ENCODE measurements at places on chromosomes 6 and 20.

DNA sequence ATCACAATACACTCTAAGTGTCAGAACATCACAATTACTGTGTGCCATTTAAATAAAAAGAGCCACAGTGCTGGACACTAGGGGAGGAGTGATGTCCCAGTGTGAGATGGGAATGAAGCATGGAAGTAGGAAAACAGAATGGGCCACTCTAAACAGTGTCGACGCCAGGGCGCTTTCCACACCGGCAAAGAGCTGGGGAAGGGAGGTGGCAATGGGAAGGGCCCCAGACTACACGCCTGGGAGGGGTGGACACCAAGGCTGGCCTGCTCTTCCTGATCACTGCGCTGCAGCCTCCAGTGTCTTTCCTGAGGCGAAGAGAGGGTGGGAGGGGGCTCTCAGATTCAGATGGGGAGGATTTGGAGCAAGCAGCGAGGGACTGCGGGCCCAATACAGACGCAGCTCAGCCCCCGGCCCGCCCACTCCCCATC lies 75.9 kb downstream of the ERMARD start:
- DNase-seq: no peak

- no peak for DNase-seq
These were observed 67.3 kb downstream of the NRSN1 start for GRCh38 chr6:24193364-24193763.

GRCh38 chr6:13907001-13907350 lies 17.8 kb upstream of the RNF182 start:
- no peak for DNase-seq

DNA sequence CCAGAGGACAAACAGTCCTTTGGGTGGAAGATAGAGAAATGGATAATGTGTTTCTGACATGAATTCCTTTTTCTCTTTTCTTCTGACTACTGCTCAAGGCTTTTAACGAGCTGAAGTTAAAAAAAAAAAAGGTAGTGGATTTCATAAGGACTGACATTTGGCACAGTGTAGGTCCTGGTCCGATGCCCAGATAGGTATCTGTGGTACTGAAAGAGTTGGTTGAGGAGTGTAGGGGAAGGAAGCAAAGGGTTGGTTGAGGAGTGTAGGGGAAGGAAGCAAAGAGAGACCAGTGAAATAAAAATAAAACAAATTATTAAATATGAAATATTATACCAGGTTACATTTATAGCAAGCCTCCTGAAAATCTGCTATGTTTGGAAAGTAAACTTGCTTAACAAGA lies 11.8 kb downstream of the UTRN start:
- no peak for DNase-seq

DNA sequence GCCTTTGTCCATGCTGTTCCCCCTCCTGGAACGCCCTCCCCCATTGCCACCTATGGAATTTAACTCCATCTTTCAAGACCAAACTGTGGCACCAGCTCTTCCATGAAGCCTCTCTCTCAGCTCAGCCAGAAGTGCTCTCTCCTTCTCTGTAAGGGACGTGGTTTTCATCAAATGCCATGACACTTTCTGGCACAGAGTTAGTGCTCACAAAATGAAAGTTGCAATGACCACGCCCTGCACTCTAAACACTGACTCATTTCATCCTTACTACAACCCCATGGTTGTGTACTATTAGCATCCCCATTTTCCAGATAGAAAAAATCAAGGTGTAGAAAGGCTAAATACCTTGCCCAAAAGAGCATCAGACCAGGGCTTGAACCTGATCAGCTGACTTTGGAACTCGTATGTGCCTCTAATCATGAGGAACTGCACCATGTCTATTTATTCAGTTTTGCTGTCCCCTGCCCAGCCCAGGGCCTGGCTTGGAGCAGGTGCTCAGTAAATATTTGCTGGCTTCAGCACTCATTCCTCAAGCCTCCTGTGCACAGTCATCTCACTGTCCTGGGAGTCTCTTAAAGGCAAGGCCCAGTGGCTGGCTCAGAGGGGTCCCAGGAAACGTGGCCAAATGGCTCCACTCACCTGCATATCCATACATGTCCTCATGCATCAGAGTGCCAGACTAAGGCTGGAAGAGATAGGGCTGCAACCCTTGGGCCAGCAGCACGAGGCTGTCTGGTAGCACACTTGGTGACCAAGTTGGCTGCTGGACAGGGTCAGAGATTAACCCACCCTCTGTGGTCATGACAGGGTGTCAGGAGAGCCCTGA lies 77.9 kb downstream of the MRPL14 start:
- no peak for DNase-seq

- no peak for DNase-seq
These were observed 272.7 kb upstream of the PLCB4 start for GRCh38 chr20:8796088-8796660.

DNA sequence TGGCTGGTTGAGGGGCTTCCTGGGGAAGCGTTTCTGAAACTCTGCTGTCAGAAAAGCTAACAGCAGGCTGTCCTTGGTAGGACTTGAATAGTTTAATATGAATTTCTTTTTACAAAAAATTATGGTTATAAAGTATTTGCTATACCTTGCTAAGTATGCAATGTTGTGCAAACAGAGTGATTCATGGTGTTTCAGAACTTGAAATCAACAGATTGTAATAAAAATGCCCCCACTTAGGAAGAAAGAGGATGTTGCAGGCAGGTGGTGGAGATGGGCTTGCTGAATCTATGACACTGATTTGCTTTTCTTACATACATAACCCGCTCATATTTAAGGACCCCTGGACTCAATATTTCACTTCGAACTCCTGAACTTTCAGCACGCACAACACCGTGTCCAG lies 211.6 kb downstream of the THBS2 start:
- no peak for DNase-seq

- DNase-seq: no peak
These were observed 92.2 kb downstream of the CEP162 start for GRCh38 chr6:84135291-84135690.

DNA sequence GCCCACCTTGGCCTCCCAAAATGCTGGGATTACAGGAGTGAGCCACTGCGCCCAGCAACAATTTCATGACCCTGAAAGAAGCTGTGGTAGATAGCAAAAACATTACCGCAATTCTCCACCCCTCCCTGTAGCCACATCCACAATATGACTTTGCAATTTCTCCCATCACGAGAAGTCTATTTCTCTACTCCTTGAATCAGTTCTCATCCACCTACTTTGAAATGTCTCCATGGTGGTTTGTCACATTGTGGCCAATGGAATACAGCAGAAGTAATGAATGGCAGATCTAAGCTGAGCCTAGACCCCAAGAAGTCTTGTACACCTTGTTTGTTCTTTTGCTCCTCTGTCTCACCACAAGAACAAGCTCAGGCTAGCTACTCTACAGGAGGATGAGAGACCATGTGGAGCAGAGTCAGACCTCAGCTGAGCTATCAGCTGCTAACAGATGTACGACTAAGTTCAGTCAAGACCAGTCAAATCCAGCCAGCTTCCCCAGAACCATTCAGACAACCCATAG lies 6.3 kb downstream of the OXT start:
- no peak for DNase-seq

GRCh38 chr6:12138381-12138780 lies 126.3 kb downstream of the HIVEP1 start:
- no peak for DNase-seq

- DNase-seq: no peak
These were observed 58.7 kb downstream of the AGPAT4 start for GRCh38 chr6:161215193-161215592.

- no peak for DNase-seq
These were observed 256.3 kb upstream of the TAB2 start for GRCh38 chr6:149060985-149061760.

DNA sequence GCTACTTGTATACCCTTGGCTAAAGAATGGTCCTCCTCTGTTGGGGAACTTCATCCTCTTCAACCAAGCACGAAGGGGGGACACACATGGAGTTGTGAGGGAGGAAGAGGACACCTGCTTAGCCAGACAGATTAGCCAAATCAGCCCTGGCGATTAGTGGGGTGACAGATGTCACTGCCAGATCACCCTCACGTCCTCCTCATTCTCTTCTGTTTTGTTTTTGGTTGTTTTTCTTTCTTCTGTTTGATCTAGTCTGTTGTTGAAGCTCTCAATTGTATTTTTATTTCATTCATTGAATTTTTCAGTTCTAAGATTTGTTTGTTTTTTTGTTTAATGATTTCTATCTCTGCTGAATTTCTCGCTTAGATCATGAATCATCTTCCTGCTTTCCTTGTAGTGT lies 27.5 kb upstream of the NKX2-4 start:
- no peak for DNase-seq

DNA sequence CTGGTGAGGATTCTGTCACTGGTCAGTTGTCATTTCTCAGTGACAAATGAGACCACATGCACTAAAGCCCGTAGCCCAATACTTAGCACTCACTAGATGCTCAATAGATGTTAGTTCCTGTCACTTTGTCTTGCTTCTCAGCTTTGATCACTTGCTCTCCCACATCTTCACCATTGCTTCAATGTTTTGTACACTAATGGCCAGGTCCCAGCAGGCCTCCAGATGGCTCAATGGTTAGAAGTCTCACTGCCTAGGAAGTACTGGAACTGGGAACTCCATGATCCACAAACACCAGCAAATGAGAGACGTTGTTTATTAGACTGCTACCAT lies 502.8 kb upstream of the JARID2 start:
- DNase-seq: no peak

DNA sequence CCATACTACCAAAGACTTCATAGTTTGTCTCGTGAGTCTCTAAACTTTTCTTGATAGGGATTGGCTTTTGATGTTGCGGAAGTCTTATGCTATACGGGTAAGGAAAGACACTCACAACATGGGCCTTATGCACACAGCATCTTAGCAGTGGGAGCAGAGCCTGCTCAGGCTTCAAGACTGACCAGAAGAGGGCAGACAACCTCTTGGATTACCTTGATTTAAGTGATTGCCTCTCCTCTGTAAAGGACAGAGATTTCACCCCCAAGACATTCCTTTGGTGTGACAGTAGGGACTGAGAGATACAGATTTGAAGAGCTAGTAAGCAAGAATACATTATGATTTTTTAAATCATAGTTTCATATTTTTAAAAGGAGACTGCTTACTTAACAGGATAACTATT lies 71.0 kb upstream of the SAMD3 start:
- no peak for DNase-seq

- DNase-seq: no peak
These were observed 104.8 kb downstream of the GMDS start for GRCh38 chr6:2140438-2141128.

DNA sequence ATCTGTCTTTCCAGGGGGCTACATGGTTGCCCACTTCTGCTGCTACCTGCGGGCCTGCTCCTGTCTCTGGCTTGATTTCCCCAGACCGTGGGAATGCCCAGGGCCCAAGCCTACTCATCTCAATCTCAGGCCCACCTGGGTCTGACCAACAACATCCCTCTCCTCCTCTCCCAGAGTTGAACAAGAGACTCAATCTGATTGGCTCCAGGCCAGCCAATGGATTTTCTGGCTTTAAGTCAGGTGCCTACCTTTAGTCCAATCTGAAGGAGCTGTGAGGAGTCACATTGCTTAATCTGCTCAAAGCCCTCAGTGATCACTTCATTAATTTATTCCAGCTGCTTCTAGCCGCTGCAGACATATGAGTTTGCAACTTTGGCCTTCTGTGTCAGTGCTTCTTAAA lies 162.4 kb upstream of the KCNG1 start:
- DNase-seq: no peak

GRCh38 chr20:45449528-45449927 lies 20.0 kb upstream of the WFDC2 start:
- DNase-seq: no peak

- DNase-seq: no peak
These were observed 56.2 kb downstream of the RAB44 start for GRCh38 chr6:36753671-36754405.

DNA sequence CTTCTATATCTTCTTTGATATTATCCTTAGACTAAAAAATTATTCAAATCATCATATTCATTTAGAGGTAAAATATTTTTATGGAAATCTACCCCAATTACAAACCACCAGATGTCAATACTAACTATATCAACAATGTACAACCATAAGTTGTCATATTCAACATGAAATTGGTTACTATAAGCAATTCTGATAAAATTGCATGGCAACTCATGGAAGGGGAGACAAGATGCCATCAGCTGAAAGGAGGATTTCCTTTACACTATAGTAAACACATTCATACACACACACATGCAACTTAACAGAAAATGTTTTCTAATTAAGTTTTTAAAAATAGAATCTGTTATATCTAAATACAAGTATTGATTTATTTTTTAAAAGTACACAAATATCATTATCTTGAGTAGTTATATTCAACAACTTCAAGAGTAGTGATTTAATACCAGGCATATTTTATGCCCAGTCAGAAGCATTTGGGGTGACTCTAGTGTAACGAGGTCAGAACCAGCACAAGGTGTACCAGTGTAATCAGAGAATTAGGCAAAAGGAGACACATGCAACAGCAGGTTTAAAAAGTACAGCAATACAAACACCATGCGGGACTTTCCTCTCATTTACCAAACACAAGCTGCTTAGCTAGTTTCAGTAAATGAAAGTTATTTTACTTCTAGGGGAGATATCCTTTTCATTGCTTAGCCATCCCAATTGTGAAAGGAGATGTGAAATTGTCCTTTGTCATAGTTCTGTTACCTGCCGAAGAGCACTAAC lies 1.0 kb downstream of the FILIP1 start:
- no peak for DNase-seq

DNA sequence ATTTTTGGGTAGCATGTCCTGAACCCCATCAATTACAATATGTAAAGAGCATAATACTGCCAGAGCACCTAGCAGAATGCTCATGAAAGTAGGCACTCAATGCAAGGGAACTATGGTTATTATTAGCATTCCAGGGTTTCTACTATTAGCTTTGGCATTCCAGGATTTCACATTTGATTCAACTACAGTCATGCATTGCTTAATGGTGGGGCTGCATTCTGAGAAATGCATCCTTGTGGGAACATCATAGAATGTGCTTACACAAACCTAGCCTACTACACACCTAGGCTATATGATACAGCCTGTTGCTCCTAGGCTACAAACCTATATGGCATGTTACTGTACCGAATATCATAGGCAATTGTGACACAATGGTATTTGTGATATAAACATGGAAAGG lies 247.8 kb downstream of the CD83 start:
- no peak for DNase-seq

DNA sequence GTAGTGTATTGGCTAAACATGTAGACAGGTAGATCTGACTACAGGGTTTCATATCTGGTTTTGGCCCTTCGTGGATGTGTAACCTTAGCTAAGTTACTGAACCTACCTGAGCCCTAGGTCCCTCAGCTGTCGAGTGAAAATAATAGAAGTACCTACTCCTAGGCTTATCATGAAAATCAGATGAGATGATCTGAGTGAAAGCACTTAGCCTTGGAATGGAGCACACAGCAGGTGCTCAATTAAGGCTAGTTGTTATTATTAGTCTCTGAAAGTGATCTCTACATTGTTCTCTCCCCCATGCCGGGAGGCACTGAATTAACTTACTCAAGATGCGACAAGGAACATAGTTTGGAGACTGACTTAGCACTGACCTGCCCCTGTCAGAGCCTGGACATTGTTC lies 174.7 kb upstream of the ZNF217 start:
- no peak for DNase-seq

Measured in cortex of kidney (tissue), 1 donor.